ENCODE measurements at places on chromosomes 6 and 20.

GRCh38 chr6:110116258-110116657 lies 63.2 kb downstream of the WASF1 start:
- DNase-seq = no peak

- DNase-seq = no peak
Observed at GRCh38 chr6:139367810-139368351, 6.6 kb downstream of the CITED2 start.

DNA sequence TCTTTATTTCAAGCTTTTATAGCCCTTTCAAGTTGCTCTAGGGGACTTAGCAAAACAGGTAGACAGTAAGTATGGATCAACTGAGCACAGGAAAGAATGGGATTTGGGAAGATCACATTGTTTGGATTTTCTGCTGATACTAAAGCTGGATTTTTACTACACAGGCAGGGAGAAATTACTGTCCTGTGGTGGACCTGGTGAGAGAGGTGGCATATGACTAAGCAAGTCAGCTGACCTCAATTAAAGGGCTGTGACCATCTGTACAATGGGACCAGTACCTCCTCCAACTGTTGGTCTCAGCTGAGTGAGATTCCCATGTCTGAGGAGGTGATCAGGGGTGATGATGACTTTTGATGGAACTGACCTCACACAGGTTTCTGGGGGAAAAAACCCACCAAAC lies 28.0 kb downstream of the RREB1 start:
- no peak for DNase-seq

GRCh38 chr6:28996844-28997510 lies 8.1 kb downstream of the ZNF311 start:
- DNase-seq = no peak

- DNase-seq = no peak
Observed at GRCh38 chr6:161634916-161635315, 361.1 kb upstream of the AGPAT4 start.

DNA sequence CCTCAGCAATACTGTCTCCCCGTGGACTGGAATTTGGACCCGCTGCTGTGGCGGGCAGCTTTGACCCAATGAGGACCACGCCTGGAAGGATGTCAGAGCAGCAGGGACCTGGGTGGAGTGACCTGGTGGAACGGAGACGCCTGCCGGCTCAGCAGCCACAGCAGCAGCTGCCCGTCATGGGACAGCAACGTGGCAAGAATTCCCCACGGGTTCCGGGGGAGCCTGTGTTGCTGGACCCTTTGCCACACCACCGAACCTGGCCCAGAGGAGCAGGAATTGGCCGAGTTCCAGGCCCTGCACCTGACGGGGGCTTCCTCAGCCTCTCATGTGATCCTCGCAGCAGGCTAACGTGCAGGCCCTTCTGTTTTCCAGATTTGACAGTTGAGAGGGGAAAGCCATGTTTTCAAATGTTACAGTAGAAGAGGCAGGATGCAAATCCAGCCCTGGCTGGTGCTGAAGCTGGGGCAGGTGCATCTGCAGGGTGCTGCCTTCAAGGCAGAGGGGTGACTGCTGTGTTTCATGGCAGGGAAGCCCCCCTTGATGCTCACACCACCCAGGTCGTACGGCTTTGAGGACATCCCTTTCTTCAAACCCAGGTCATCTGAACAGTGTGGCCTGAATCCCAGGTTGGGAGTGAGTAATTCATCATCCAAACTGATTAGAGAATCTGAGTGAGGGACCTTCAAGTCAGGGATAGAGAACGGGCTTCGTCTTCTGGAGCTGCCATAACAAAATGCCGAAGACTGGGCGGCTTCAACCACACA lies 93.4 kb downstream of the THBS2 start:
- no peak for DNase-seq

- DNase-seq = no peak
Observed at GRCh38 chr6:152201120-152201519, 393.6 kb downstream of the ESR1 start.

GRCh38 chr6:35686873-35687555 lies 1.7 kb downstream of the FKBP5 start:
- DNase-seq = no peak

- DNase-seq = no peak
Observed at GRCh38 chr20:63545814-63546213, 1.7 kb downstream of the SRMS start.

GRCh38 chr20:19347943-19348456 lies 135.6 kb downstream of the SLC24A3 start:
- DNase-seq = no peak

- no peak for DNase-seq
Observed at GRCh38 chr6:30830438-30830837, 53.9 kb upstream of the DDR1 start.

- no peak for DNase-seq
Observed at GRCh38 chr6:18031680-18032256, 44.3 kb upstream of the KIF13A start.

DNA sequence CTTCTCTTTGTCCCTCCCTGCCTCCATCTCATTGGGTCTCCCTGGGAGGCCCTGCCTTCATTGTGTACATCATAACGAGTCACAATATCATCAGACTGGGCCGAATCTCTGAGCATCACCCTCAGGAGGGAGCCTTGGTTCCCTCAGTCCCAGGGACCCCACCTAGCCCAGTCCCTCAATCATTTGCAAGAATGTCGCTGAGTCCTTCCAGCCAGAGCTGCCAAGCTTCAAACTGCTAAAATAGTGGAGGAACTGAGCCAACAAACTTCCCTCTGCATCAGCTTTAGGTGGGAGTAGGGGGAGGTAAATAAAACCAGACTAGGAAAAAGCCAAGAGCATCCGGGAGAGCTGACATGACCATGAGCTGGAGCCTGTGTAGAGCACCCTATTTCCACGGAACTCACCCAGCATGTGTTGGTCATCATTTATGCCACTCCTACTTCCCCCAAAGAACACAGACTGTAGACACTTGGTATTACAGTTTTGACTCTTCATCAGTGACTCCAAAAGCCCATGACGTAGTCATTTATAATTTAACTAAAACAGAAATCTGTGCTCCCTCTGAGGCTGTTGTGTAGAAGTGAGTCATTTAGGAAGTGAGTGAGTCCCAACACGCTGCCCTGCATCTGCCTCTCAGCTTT lies 28.8 kb upstream of the IL17A start:
- DNase-seq = no peak

- DNase-seq = no peak
Observed at GRCh38 chr6:73121421-73121993, 103.8 kb downstream of the KHDC1L start.

DNA sequence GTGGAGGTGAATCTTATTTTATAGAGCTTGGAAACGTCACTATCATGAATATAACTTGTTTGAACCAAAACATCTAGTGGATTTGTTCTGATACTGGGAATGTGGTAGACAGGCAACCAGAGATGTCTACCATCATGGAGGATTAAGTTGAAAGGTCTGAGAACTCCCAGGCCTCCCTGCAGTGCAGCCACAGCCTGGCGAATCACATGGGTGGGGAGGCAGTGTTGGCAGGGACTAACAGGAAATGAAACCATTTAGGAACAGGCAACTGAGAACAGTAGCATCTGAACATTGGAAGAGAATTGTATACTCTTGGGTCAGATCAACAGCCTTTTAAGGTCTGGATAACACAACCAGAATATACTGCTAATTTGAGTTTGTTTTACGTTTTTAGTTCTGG lies 22.3 kb upstream of the CEP162 start:
- no peak for DNase-seq

DNA sequence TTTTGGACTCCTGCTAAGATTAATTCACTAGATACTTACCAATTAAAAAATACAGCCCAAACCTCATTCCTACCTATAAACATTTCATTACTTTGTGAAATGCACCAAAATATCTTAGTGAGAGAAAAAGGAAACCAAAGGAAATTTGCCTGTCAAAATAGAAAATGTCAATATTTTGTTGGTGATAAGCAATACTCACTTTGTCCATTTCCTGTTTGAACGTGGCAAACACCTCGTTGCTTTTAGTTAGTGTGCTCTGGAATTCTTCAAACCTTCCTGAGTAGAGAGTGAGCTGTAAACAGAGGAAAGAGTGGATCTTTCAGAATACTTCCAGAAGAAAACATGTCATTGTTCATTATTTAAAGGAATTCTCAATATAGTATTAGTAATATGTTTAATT lies 44.2 kb downstream of the TXLNB start:
- no peak for DNase-seq

- no peak for DNase-seq
Observed at GRCh38 chr6:169241688-169242350, 11.8 kb downstream of the THBS2 start.

DNA sequence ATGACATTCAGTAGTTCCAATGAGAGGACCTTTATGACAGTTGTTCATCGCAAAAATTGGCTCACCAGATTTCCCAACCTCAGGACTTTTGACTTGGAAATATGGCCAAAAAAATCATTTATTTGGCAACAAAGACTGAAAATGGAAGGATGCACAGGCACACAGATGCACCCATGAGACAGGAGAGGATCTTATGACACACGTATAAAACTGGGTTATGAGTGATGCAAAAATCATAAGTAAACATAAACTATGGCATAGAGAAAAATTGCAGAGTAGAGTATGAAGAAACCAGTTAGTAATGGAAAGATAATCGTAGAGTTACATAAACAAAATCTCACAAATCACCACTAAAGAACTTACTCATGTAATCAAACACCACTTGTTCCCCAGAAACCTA lies 546.9 kb downstream of the ADGRB3 start:
- no peak for DNase-seq

- no peak for DNase-seq
Observed at GRCh38 chr6:30719356-30719755, 796 bp upstream of the TUBB start.

GRCh38 chr20:23629017-23629541 lies 8.7 kb downstream of the CST3 start:
- DNase-seq = no peak

- DNase-seq = no peak
Observed at GRCh38 chr6:152167641-152168603, 360.4 kb downstream of the ESR1 start.

- no peak for DNase-seq
Observed at GRCh38 chr6:65692109-65692508, 14.9 kb downstream of the EYS start.

GRCh38 chr6:168437751-168438150 lies 3.2 kb upstream of the SMOC2 start:
- no peak for DNase-seq

- DNase-seq = no peak
Observed at GRCh38 chr6:32132110-32132509, 2.0 kb upstream of the FKBPL start.

GRCh38 chr6:101711518-101711917 lies 318.0 kb downstream of the GRIK2 start:
- no peak for DNase-seq

DNA sequence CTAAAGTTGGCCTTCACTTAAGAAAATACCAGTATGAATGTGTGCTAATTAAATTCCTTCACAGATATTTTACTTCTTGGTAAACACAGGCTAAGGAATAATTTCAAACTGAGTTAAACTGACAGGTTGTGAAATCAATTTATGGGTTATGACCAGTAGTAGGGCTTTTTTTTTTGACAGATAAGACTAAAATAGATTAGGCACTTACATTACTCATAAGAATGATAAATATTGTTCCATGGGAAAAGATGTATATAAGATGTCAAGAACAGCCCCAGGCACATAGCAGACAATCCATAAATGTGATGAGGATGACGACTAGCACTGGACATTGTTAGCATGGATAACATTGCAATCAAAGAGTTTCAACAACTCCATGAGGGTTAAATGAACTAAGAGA lies 22.9 kb downstream of the NT5E start:
- DNase-seq = no peak

DNA sequence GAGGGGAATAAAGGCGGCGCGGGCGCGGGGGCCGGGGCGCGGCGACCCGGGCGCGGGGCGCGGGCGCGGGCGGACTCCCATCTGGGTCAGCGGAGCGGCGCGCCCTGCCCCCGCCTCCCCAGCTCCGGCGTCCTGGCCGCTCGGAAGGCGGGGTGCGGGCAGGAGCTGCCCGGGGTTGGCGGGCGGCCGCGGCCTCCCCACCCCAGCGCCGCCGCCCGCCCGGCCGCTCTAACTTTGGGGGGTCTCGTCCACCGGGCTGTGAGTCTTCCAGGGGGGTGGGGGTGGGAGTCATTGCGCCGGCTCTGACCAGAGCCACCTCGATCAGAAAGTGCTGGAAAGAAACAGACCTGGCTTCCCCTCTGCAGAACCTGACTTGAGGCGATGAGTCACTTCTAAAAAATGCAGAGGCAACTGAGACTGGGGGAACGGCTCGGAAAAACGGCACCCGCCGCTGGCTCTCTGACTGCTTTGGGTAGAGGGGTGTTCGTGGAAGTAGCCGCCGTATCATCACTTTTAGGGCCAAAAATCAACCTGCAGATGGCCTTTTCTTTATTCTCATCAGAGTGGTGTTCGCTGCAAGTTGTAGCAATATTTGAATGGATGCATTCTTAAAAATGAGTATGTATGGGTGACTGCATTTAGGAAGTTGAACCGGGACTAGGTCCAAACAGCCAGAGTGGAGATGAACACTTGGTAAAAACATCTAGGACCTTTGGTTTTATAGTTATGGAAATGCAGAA lies 667 bp downstream of the CAP2 start:
- DNase-seq = no peak

DNA sequence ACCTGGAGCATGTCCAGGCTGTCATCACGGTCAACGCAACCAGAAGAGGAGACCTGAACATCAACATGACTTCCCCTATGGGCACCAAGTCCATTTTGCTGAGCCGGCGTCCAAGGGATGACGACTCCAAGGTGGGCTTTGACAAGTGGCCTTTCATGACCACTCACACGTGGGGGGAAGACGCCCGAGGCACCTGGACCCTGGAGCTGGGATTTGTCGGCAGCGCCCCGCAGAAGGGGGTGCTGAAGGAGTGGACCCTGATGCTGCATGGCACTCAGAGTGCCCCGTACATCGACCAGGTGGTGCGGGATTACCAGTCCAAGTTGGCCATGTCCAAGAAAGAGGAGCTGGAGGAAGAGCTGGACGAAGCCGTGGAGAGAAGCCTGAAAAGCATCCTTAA lies 49.5 kb downstream of the BFSP1 start:
- no peak for DNase-seq

- DNase-seq = no peak
Observed at GRCh38 chr6:42488129-42488528, 36.4 kb upstream of the TRERF1 start.

DNA sequence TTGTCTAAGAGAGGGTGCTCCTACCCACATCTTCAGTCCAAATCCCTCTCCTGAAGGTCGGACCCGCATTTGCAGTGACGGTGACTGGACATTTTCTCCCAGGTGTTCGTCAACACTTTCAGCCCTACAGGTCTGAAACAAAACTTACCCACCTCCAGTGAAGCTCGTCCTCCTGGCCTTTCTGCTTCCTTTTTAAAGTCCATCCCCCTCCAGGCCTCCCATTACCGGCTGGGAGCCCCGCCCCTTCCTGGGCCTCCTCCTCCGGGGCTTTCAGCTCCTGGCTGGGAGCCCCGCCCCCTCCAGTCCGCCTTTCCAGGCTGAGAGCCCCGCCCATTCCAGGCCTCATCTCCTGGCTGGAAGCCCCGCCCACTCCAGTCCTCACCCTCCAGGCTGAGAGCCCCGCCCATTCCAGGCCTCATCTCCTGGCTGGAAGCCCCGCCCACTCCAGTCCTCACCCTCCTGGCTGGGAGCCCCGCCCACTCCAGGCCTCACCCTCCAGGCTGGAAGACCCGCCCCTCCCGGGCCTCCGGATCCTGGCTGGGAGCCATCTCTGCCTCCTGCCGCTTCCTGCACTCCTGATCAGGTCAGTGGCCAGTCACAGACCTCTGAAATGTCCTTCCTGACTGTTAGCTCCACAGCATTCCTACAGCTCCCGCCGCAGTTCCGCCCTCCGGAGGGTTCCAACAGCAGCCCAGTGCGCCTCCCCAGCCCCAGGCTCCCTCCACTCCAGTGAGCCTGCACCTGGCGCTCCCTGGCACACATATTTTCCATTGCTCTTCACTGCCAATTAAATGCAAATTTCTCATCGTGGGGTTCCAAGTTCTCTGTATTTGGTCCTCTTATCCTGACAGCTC lies 98.5 kb downstream of the LY86 start:
- DNase-seq = no peak
